ENCODE measurements at places on chromosomes 5 and 9. TPM values are rescaled to one million over a fixed set of nuclear protein-coding genes. Genes with fewer than 3 reads are reported as not detected.

DNA sequence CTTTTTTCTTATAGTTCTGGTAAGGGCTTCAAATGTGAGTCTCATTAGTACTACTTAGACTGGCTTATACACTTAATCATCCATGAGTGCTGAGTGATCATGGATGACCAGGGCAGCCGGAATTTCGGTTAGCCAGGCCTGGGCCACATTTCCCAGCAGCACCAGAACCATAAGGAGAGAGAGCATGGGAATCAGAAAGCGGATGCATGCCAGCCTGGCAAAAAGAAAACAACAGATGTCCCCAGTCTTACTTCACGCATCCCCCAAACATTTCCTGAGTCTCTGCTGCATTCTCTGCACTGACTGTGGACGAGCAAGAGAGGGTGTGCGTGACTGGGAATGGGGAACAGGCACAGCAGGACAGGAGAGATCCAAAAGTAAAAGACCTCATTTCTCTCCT, 371.1 kb upstream of the ZNF608 start:
- H3K27me3 ChIP-seq, result no peaks in the 10 kb centered on the region
- H3K27ac ChIP-seq, result no peak overlapping the region
- DNase-seq, result peak; percentile 22
- no peaks in the 10 kb centered on the region for H3K4me1 ChIP-seq

- H3K4me1 ChIP-seq, result no peaks in the 10 kb centered on the region
- no peak overlapping the region for H3K4me3 ChIP-seq
- H3K27me3 ChIP-seq, result no peaks in the 10 kb centered on the region
Observed at GRCh38 chr5:32241034-32241783, 67.1 kb upstream of the GOLPH3 start.

DNA sequence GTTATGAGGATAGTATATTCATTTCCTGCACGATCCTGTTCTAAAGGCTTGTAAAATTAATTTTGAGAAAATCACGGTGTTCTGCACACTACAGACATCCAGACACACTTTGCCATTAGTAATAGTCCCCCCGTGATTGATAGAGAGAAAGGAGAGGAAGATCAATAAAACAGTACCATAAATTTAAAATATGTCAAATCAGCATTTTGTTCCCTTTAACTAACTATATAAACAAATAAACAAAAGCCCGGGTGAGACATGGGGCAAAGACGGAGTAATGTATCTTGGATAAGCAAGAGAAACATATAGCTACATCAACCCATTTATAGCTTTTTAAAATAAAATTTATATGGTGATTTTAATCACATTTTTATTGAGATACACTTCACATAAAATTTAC, 10.6 kb upstream of the CER1 start:
- H3K4me3 ChIP-seq, result no peak overlapping the region
- H3K27ac ChIP-seq, result no peak overlapping the region
- H3K36me3 ChIP-seq, result peaks cover 27% of the 10 kb centered on the region
- no peaks in the 10 kb centered on the region for H3K27me3 ChIP-seq

DNA sequence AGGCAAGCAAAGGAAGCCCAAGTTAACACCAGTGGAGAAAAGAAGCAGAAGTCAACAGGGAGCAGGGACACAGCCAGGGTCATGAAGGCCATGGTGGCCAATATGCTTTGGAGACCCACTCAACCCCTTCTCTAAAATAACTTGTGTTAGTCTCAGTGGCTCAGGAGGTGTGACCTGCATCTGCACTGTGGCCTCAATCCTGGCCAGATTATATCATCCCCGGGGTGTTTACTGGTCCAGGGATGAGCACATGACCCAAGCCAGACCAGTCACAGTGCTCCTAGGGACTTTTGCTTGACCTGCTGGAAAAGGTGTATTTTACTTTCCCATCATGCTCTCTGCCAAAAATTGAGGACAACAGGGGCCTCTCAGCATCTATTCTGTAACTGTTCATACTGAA, 105.2 kb downstream of the DPYSL3 start:
- peak overlapping the region; percentile 91 for H3K27ac ChIP-seq
- peaks cover 8% of the 10 kb centered on the region for H3K4me1 ChIP-seq
- no peak for DNase-seq
- H3K27me3 ChIP-seq, result no peaks in the 10 kb centered on the region
- peaks cover 6% of the 10 kb centered on the region for H3K36me3 ChIP-seq
- no peak overlapping the region for H3K4me3 ChIP-seq

DNA sequence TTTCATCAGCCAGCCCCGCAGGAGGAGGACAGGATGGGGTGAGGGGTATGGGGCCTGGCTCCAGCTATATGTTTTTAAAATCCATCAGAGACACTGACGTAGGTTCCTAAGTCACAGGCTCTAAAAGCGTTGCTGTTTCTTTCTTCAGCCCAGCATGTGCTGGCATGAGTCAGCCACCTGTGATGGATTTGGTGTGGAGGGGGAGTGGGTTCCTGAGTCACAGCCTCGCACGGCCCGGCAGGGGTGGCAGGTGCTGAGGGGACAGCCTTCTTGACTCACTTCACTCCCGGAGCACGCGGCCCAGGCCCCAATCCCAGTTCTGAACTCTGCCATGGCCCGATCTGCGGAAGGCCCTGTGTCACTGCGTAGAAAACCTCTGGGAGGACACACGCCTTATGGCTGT, 38.8 kb upstream of the RPL26L1 start:
- no peaks in the 10 kb centered on the region for H3K27me3 ChIP-seq
- no peak overlapping the region for H3K27ac ChIP-seq
- DNase-seq, result no peak
- H3K4me3 ChIP-seq, result no peak overlapping the region

GRCh38 chr5:140823475-140823874, 2.1 kb downstream of the PCDHA5 start:
- no peak overlapping the region for H3K4me3 ChIP-seq
- no peaks in the 10 kb centered on the region for H3K4me1 ChIP-seq
- no peak for DNase-seq
- no peak overlapping the region for H3K27ac ChIP-seq
- H3K36me3 ChIP-seq, result no peaks in the 10 kb centered on the region

DNA sequence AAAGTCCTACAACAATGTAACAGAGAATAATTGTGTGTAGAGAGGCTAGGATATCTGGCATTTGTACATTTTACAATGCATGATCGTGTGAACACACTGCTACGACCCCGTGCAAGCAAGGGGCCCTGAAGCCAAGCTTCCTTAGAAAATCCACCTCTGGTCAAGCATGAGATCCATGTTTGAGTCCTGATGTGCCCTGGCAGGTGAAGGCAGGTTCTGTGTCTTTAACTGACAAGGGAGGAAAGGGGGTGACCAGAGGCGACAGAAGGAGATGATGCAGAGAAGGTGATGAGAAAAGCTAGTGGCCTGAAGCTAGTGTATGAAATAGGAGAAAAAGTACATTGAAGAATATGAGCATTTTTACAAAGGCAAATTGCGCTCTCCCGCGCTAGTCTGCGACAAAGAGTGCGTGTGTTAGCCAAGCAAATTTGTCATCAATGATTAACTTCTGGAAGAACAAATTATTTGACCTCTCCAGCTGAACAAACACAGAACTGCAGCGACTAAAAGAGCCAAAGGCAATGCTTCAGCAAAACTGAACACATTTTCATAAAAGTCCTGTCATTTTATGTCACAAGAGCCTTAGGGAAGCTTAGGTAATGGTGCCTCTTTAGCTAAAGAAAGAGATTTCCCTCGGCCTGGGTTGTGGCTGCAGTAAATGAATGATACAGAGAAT, 101.7 kb upstream of the DAPK1 start:
- no peak overlapping the region for H3K27ac ChIP-seq
- H3K4me1 ChIP-seq, result no peaks in the 10 kb centered on the region
- no peak overlapping the region for H3K4me3 ChIP-seq
- DNase-seq, result peak; percentile 73
- no peaks in the 10 kb centered on the region for H3K36me3 ChIP-seq

DNA sequence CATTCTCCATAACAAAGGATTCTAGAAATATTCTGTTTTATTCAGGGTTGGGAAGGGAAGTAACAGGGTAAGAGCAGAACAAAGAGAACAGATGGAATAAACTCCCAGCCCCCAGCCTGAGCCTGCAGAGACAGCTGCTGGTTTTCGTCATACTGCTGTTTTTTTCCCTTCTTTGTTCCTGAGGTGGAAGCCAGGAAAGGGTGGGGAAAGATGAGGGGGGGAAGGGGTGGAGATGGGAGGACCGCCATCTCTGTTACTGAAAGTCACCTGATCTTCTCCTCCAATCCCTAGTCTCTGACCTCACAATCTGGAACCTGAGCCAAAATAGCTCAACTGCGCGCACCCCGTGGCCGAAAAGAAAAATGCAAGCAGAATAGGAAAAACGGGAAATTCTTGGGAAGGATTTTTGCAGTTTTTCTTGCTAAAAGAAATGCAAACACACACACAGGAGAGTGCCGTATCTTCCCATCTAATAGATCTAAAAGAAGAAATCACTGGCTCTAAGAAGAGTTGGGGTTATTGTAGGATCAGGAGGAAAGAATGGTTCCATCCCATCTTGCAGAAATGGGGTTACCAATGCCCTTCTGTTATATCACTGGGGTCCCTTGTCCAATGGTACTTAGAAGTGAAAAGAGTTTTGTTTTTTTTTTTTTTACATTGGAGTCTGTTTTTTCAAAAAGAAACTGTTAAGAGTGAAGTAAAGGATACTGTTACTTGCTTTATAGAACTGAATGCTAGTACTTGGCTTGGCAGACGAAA, 57.9 kb downstream of the DIAPH1 start:
- no peak overlapping the region for H3K4me3 ChIP-seq
- H3K27me3 ChIP-seq, result no peaks in the 10 kb centered on the region
- H3K27ac ChIP-seq, result peak overlapping the region; percentile 92
- peaks cover 19% of the 10 kb centered on the region for H3K4me1 ChIP-seq
- peak; percentile 99 for DNase-seq
- H3K36me3 ChIP-seq, result no peaks in the 10 kb centered on the region

NAIP gene
- 49.5 TPM for total RNA-seq

PTGER4 gene
- 25.5 TPM for total RNA-seq

HAVCR2 gene
- total RNA-seq, result 13.0 TPM

PCDHAC2 gene
- total RNA-seq, result 5.2 TPM

FBXO10 gene
- 3.9 TPM for total RNA-seq

NRARP gene
- 5.2 TPM for total RNA-seq
